ENCODE measurements at places on chromosomes 4 and X.

DNA sequence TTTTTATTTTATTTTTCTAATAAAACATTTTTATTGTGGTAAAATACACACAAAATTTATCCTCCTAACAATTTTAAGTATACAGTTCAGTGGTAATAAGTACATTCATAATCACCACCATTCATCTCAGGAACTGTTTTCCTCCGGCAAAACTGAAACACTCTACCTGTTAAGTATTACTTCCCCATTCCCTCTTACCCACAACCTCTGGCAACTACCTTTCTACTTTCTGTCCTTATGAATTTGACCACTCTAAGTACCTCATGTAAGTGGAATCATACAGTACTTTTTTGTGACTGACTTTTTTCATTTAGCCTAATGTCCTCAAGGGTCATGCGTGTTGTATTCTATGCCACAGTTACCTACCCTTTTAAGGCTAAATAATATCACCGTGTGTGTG, 21.1 kb upstream of the HSFX4 start:
- DNase-seq: no peak

- no peak for DNase-seq
Measured at GRCh38 chr4:96936886-96937285, 1097.0 kb downstream of the PDHA2 start.

GRCh38 chr4:31467781-31468180, 747.6 kb downstream of the PCDH7 start:
- DNase-seq: no peak

- DNase-seq: no peak
Measured at GRCh38 chrX:12309040-12309743, 170.9 kb downstream of the FRMPD4 start.

- no peak for DNase-seq
Measured at GRCh38 chrX:9856588-9856987, 70.4 kb downstream of the SHROOM2 start.

DNA sequence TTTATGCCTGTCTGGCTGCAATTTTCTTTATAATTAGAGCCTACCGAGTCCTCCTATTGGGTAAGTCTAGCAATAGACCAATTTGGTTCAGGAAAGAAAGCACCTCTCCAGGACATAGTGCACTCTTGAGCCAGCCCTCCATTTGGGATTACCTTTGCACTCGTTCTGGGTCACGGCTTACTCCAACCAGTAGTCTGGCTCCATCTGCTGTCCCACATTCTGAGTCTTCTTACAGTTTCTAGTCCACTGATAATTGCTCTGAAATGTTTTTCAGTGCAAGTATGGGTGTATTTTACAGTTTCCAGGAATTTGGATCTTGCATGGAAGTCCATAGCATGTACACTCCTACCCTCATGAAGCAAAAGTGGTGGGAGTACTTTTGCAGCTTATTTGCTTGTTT, 34.8 kb upstream of the USP51 start:
- no peak for DNase-seq

DNA sequence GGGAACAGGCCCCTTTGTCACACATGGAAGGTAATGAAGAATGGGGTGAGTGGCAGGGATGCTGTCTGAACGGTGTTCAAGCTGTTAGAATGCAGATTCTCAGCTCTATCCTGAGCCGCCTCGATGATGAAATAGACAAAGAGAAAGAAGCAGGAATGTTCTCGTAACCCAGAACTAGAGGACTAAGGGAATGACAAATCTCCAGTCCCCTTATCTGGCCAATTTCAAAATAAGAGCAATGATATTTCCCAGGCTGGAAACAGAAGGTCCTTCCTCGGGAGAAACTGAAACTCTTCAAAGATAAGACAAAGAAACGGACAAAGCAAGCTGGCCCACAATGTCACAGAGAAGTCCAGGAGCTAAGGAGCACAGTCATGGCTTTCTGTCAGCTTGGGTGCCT, 29.5 kb upstream of the MTNR1A start:
- DNase-seq: no peak

DNA sequence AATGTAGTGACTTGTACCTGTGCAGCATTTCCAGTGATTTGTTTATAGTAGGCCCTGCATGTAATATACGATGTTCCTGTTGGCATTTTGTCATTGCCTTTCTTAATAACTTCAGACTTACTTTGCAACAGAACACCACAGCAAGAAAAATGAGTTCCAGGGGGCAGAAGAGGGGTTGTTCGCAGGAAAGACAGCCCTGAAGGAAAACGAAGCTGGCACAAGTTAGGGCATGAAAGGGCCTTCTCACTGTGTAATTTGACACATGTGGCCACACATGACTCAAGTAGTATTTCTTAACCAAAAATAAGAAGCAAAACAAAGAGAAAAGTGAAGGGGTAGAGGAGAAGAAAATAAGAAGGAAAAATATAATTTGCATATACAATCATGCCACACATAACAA, 265.8 kb upstream of the SMIM31 start:
- DNase-seq: no peak

DNA sequence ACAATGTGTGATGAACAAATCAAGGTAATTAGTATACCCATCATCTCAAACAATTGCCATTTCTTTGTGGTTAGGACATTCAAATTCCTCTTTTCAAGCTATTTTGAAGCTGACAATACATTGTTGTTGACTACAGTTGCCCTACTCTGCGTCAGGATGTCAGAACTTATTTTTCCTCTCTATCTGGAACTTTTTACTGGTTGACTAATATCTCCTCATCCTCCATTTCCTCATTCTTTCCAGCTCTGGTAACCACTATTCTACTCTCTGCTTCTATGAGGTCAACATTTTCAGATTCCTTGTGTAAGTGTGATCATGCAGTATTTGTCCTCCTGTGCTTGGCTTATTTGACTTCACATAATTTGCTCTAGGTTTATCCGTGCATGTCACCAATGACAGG, 240.5 kb upstream of the HS3ST1 start:
- DNase-seq: no peak

DNA sequence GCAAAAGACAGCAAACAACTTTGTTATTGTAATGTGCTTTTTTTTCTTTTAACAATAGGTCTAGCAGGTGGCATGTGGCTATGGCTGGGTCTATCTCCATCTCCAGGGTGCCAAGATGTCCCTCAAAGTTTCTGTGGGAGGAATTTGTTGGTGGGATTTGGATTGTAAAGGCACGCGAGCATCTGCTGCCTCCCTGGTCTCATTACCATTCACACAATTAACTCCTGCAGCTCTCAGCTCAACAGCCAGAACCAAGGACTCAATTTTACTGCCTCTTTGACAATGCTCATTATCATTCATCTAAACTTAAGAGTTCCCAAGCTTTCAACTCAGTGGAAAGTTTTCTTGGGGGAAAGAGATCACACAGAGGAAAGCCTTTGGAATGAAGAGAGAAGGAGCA, 10.9 kb upstream of the PCDH18 start:
- DNase-seq: no peak

GRCh38 chr4:77443941-77444340, 161.7 kb upstream of the CXCL13 start:
- DNase-seq: no peak

DNA sequence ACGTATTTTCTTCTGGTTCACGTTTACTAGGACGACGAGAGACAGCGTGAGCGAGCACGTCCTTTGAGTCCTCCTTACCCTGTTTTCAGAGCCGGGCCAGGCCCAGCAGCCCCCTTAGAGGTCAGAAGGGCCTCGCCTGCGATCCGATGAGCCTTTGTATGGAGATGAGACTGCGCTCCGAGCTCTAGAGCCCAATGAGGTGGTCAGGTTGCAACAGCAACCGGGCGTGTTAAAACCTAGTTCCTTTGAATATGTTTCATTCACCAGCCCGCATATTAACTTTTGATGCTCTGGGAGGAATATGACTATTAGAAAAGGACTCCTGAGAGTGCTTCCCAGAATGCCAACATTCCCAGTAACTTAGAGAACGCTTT, 55.6 kb upstream of the TADA2B start:
- DNase-seq: no peak

- no peak for DNase-seq
Measured at GRCh38 chr4:119506806-119507205, 121.8 kb downstream of the PDE5A start.

DNA sequence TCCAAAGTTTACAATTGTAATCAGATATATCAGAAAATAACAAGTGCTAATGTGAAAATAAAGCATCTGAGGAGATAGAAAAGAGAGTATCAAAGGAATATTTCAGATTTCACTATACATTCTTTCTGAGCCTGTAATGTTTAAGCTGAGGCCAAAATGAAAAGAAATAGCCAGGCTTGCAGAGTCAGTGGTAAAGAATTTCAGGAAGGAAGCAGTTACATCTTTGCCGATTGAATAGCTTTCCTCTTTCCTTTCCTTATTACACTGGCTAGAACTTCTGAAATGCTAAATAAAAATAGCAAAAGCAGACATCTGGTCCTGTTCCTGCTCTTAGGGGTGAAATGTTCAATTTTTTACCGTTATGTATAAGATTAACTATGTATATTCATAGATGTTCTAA, 1441.6 kb upstream of the PCDH7 start:
- DNase-seq: no peak

- DNase-seq: no peak
Measured at GRCh38 chr4:159689526-159689925, 586.6 kb downstream of the RAPGEF2 start.

- DNase-seq: no peak
Measured at GRCh38 chr4:8010618-8011017, 71.0 kb upstream of the AFAP1 start.

DNA sequence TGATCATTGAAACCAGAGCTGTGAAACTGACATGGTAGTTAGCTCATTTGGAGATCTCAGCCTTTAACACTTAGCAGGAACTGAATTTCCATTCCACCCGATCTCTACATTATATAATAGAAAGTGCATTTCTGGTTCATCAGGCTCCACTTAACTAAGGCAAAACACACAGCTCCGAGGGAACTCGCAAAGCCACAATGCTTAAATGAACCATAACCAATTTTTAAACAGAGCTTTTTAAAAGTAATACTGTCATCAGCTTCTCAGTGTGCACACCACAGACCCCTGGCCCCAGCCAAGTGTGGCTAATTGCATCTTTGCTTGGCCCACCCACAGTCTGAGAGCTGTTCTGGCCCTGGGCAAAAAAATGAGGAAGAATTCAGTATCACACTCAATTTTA, 66.1 kb downstream of the DCHS2 start:
- no peak for DNase-seq

DNA sequence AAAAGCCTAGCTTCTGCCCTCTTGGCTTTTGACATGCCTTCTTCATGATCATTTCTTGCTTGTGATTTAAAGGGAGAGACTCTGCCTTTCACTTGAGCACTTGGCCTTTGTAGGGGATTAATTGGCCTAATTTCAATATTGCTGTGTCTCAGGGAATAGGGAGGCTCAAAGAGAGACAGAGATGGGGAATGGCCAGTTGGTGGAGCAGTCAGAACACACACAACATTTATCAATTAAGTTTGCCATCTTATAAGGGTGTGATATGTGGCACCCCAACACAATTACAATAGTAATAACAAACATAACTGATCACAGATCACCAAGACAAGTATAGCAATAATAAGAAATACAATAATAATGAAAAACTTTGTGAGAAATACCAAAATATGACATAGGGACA, 122.5 kb upstream of the VCX start:
- DNase-seq: no peak

DNA sequence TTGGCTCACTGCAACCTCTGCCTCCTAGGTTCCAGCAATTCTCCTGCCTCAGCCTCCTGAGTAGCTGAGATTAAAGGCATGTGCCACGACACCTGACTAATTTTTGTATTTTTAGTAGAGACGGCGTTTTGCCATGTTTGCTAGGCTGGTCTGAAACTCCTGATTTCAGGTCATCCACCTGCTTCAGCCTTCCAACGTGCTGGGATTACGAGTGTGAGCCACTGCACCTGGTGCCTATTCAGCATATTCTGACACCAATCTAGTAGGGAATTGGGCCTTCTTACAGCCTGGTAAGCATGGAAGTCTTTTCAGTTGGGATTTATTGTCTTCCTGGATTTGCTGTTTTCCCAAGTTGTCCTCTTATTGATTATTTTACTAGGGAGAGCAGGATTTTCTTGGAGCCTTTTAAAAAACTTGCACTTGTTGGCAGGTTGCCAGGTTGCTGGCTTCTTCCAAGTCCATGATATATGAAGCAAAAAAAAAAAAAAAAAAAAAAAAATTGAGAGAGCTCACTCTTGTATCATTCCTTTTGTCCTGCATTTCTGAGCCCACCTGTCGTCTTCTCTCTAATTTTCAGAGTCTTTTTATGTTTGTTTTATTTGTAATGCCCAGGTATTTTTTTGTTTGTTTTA, 43.7 kb downstream of the TMPRSS11E start:
- DNase-seq: no peak

GRCh38 chr4:42398171-42398870, 1.0 kb downstream of the SHISA3 start:
- peak; percentile 36 for DNase-seq

- DNase-seq: no peak
Measured at GRCh38 chrX:70554081-70554480, 109.4 kb downstream of the DLG3 start.

DNA sequence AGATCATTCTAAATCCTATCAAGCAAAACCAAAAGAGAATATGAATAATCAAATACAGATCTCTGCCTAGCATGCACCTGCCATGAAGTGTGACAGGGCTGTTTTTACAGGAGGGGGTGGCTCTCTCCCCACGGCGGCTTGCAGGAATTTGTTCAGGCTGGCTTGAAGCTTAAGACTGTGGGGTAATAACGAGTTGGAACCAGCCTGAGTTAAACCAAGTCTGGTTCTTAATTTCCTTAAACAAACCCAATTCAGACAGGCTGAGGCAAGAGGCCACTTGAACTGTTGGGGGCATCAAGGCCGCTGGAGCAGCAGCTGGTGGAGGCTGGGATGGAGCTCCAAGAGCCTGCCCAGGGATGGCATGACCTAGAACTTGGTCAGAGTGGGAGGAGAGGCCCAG, 45.1 kb upstream of the LGI2 start:
- DNase-seq: no peak

DNA sequence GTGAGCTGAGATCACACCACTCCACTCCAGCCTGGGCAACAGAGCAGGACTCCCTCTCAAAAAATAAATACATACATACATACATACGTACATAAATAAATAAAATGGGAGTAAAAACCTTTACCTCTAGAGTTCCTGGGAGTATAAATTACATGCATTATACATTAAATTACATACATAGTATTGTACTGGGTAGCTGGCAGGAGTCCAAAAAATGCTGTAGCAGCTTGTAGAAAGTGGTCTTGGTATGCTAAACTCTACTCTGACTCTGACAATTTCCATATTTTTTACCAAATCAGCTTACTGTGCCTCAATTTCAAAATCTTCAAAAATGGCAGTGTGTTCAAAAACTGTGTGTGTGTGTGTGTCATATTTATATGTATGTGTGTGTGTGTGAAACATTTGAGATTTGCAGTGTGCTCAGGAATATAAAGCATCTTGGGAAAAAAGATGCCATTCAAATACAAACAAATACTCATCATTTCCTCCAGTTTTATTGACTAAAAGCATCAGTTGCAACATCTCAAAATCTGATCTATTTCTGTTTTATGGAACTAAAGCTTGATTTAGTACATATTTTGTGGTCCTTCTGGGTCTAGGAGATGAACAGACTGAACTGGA, 171.7 kb downstream of the SHROOM3 start:
- DNase-seq: no peak

DNA sequence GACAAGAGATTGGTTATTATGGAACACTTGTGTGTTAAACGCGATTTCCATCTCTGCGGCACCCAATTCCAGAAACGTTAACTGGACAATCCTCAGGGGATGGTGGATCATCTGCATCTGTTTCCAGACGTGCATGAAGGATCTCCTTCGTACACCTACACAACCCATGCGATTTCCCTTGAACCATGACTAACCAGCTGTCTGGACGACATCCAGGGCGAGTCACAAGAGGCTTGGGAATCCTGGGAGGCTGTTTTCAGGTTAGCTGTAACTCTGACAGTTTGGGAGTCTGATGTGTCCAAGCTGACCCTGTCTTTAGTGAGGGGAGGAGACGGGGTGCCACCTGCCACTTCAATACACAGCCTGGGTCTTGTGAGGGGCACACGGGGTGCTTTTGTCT, 84.5 kb downstream of the GATB start:
- DNase-seq: no peak

Data from endothelial cell (in vitro differentiated cells).